ENCODE measurements at places on chromosomes 5 and 9. TPM values are rescaled to one million over a fixed set of nuclear protein-coding genes. Genes with fewer than 3 reads are reported as not detected.

The HAVCR2 gene
- 0.19 TPM for total RNA-seq

The PSD2 gene
- total RNA-seq = 0.70 TPM

The BARHL1 gene
- total RNA-seq = not detected

The ORM1 gene
- not detected for total RNA-seq

DNA sequence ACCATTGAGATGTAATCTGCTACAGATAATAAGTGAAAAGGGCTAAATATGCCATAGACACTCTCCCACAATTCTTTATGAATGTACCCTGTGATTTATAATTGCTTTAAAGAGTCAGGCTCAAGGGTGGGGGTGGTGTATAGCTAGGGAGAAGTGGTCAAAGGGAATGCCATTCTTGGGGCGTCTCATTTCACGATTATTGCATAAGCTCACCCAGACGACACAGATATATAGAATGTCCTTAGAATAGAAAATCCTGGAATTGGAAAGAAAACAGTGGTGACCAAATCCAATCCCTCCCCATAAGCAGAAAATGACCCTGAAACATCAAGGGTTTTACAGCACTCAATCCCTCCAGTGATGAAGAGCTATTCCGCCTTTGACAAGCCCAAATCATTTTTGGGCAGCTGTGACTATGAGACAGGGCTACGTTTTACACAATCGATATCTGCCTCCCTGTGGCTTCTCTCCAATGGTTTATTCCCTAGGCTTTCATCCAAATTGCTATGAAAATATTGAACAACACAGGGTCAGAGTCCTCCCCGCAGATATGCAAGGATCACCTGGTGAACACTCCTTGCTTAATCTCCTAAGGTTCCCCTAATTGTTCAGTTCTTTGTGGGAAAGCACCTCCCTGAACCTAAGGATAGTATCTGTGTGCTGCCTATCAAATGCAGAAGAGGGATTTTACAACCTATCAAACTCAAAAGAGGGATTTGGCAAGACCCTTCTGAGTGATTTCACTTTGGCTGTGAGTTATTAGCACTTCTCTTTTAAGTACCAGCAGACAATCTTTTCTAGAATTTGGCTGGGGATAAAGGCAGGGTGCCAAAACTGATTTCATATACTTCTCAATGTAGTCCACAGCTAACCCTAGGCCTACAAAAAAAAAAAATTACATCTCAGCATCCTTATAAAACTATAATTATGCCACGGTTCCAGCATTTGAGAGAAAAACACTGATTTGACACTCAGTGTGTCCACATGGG lies 144.9 kb upstream of the CDH6 start:
- no peak overlapping the region for H3K27ac ChIP-seq
- peak; percentile 42 for DNase-seq
- no peaks in the 10 kb centered on the region for H3K36me3 ChIP-seq
- H3K4me1 ChIP-seq = peaks cover 30% of the 10 kb centered on the region
- no peak overlapping the region for H3K4me3 ChIP-seq

DNA sequence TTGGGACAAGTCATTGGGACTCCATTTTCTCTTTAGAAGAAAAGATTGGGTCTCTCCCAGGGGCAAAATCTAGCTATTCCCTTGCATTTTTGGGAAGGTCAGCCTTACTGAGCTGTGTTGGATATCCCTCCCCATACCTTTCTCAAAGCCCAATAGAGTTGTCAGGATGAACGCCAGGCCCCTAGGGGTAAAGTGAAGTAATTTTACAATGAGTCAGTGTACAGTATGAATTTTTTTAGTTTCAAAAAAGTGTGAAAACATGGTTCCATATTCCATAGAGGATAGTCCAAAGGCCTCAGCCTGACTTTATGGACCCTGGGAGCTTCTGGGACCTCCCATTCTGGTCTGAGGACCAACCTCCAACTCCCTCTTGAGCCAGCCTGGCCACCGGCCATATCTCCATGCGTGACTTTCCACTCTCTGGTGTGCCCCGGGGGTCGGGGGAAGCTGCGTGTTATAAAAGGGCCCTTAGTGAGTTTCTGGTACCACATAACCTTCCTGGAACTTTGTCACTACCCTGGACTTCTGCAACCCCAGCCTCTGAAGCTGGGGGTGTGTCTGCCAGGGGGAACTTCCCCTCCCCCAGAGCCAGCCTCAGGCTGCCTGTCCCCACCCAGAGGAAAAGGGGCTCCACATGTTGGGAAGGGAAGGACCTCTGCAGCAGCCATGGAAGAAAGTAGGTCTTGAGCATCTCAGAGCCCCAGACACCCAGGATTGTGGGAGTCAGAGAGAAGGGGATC lies 52.4 kb upstream of the SYNPO start:
- no peak overlapping the region for H3K4me3 ChIP-seq
- H3K36me3 ChIP-seq = no peaks in the 10 kb centered on the region
- no peaks in the 10 kb centered on the region for H3K4me1 ChIP-seq
- H3K27ac ChIP-seq = no peak overlapping the region
- no peak for DNase-seq

- peaks cover 88% of the 10 kb centered on the region for H3K27me3 ChIP-seq
- H3K27ac ChIP-seq = no peak overlapping the region
- no peaks in the 10 kb centered on the region for H3K36me3 ChIP-seq
- no peak overlapping the region for H3K4me3 ChIP-seq
These were observed 1.0 kb upstream of the SLIT3 start for GRCh38 chr5:169301986-169302385.

DNA sequence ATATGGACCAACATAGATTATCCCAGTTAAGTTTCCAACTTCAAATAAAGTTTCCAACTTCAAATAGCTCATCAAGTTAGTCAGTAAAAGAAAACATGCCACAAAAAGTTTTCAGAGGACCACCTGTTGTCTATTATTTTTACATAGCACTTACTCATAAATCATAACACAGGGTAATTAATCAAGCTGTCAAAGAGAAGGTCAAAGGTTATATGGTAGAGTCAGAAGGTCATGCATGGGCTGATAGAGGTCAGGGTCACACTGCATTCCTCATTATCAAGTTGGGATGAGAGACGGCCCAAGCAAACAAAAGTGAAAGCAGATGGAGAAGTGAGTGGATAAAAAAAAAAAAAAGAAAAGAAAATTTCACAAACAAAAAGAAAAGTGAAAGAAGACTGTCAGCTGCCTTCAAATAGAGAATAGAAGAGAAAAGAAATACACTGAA lies 145.5 kb upstream of the POU5F2 start:
- H3K27me3 ChIP-seq = no peaks in the 10 kb centered on the region
- H3K36me3 ChIP-seq = no peaks in the 10 kb centered on the region
- H3K27ac ChIP-seq = no peak overlapping the region
- H3K4me1 ChIP-seq = peaks cover 7% of the 10 kb centered on the region

DNA sequence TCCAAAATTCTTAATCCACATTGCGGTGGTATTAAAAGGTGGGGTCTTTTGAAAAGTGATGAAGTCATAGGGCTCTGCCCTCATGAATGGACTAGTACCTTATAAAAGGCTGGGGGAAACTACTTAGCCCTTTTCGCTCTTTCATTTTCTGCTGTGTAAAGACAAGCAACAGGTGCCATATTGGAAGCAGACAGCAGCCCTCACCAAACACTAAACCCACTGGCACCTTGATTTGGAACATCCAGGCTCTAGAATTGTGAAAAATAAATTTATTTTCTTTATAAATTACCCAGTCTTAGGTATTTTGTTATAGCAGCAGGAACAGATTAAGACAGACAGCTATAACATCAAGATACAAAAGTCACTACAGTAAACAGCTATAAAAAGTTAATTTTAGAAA lies 12.8 kb downstream of the PJA2 start:
- H3K4me3 ChIP-seq = no peak overlapping the region
- H3K36me3 ChIP-seq = no peaks in the 10 kb centered on the region
- H3K27ac ChIP-seq = no peak overlapping the region
- no peak for DNase-seq
- no peaks in the 10 kb centered on the region for H3K27me3 ChIP-seq

DNA sequence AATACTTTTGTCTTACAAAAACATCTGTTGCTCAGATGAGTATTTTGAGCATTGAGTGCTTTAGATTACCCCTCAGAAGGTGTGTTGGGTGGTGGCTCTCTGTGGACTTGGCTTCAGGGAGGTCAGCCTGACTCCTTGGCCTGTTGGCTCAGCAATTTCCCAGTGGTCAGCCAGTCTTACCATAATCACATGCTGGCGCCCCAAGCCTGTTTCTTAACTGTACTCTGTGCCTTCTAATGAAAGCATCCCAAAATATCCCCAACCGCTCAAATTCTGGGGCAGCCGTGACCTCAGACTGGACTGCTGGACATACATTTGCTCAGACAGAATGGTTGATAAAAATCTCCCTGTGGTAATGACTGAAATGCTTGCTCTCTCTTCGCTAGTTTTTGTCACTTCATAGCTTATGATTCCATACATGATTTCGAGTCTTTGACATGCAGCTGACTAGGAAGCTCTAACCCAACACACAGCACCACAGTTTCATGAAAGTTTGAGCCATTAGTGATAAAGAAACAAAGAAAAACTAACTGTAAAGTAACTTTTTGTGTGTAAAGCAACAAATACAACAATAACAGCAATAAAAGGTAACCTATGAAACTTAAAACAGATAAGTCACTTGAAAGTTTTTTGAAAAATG lies 562.2 kb upstream of the MEF2C start:
- no peaks in the 10 kb centered on the region for H3K36me3 ChIP-seq
- peaks cover 20% of the 10 kb centered on the region for H3K4me1 ChIP-seq
- DNase-seq = no peak
- no peak overlapping the region for H3K27ac ChIP-seq

- no peak overlapping the region for H3K27ac ChIP-seq
- no peaks in the 10 kb centered on the region for H3K27me3 ChIP-seq
- H3K4me1 ChIP-seq = no peaks in the 10 kb centered on the region
- no peak for DNase-seq
- H3K4me3 ChIP-seq = no peak overlapping the region
These were observed 1192.0 kb downstream of the CDH12 start for GRCh38 chr5:21661184-21661583.
